ENCODE measurements at places on chromosomes 12 and 14. TPM values are rescaled to one million over a fixed set of nuclear protein-coding genes. Genes with fewer than 3 reads are reported as not detected.

- no peaks in the 10 kb centered on the region for H3K27me3 ChIP-seq
- no peaks in the 10 kb centered on the region for H3K4me1 ChIP-seq
- H3K27ac ChIP-seq, result no peak overlapping the region
- no peak for DNase-seq
Observed at GRCh38 chr12:93029091-93029490, 100.0 kb upstream of the EEA1 start.

DNA sequence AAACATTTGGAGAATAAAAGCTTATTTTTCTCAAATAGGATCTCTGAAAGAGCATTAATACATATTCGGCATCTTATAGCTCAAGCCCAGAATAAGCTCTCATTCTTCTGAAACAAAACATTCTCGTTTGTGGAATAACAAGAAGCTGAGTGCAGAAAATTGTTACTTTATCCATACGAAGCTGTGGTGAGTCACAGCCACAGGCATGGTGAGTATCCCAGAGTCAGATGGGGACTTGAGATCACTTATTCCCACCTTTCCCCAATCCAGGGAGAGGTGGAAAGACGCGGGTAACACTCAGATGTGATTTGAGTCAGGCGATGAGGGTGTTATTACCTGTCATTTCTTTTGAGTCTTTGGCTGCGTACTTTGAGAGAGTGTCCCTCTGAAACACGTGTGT lies 214.6 kb upstream of the TMEM132C start:
- H3K27me3 ChIP-seq, result no peaks in the 10 kb centered on the region
- H3K4me1 ChIP-seq, result no peaks in the 10 kb centered on the region
- no peak overlapping the region for H3K4me3 ChIP-seq
- H3K27ac ChIP-seq, result no peak overlapping the region
- H3K36me3 ChIP-seq, result no peaks in the 10 kb centered on the region
- DNase-seq, result no peak

DNA sequence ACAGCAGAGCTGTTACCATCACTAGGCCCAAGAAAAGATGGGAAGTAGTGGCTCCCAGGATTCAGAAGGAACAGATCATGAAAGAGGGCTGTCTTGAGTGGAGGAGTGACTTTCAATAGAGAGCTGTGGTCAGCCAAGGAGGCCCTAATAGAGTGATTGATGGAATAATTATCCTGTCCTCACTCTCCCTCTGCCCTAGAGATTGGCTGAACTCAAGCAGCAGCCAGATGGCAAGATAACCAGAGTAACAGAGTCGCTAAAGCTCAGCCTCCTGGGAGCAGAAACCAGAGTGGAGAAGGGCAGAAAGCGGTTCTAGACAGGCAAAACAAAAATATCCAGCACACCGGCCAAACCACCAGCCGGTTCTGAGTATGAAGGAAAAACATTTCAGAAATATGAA lies 23.1 kb downstream of the GMFB start:
- H3K4me3 ChIP-seq, result no peak overlapping the region
- H3K36me3 ChIP-seq, result no peaks in the 10 kb centered on the region
- no peaks in the 10 kb centered on the region for H3K27me3 ChIP-seq
- no peak overlapping the region for H3K27ac ChIP-seq
- no peaks in the 10 kb centered on the region for H3K4me1 ChIP-seq
- DNase-seq, result no peak

GRCh38 chr12:26149968-26150500 lies 25.2 kb upstream of the BHLHE41 start:
- no peaks in the 10 kb centered on the region for H3K27me3 ChIP-seq
- no peak for DNase-seq
- no peaks in the 10 kb centered on the region for H3K4me1 ChIP-seq
- no peak overlapping the region for H3K4me3 ChIP-seq
- H3K36me3 ChIP-seq, result no peaks in the 10 kb centered on the region

GRCh38 chr14:105391541-105391940 lies 6.8 kb upstream of the TEX22 start:
- DNase-seq, result no peak
- H3K36me3 ChIP-seq, result no peaks in the 10 kb centered on the region

DNA sequence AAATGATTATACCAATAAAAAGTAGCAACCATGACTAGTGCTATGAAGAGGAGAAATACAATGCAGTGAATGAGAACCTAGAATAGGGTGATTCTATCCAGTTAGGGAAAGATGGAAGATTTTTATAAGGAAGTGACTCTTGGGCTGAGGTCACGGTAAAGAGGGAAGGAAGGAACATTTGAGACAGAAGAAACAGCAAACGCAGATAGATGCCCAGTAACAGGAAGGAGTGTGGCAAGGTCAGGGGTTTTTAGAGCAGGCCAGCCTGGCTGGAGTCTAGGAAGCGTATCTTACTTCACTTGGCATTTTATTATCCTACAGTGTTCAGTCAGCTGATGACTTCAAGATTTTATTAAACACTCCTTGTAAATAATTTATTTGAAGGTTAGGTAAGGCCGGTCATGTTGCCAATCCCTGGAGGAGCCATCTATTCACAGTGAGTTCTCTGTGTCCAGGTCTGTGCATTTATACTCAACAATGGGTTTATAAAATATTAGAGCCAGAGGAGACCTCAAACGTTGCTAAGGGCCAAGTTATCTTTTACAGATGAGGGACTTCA lies 170.6 kb downstream of the PRKCH start:
- no peak for DNase-seq
- peaks cover 69% of the 10 kb centered on the region for H3K36me3 ChIP-seq
- H3K4me1 ChIP-seq, result peaks cover 8% of the 10 kb centered on the region
- H3K27ac ChIP-seq, result no peak overlapping the region
- H3K4me3 ChIP-seq, result no peak overlapping the region

DNA sequence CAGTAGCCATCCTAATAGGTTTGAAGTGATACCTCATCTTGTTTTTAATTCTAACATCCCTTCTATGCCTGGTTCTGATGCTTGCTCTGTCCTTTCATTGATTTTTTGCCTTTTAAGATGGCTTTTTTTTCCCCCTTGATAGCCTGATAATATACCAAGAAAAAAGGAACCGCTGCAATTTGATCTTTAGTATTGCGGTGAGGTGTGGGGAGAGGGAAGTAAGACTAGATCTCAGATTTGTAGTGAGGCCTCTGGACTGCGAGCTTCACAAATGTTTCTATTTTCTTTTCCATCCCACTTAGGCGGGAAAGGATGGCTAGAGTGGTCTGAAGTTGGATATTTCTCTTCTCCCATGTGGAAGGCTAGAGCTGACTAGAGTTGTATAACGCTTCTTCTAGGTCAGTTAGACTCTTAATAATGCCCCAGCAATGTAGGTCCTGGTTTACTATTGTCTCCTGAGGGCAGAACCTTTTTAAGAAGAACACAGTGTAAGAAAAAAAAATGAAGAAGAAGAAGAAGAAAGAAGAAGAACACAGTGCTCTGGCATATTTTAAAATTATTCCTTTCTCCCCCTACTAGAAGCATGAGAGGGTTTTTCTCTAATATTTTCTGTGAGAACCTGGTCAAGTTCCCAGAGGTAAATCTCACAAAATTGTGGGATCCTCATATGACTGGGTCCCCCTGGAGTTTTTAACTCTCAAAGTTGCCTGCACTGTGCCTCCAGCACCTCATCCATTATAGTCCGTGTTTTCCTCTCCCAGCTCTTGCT lies 11.9 kb upstream of the KLRB1 start:
- peaks cover 9% of the 10 kb centered on the region for H3K4me1 ChIP-seq
- no peaks in the 10 kb centered on the region for H3K36me3 ChIP-seq
- no peak overlapping the region for H3K4me3 ChIP-seq
- DNase-seq, result no peak

DNA sequence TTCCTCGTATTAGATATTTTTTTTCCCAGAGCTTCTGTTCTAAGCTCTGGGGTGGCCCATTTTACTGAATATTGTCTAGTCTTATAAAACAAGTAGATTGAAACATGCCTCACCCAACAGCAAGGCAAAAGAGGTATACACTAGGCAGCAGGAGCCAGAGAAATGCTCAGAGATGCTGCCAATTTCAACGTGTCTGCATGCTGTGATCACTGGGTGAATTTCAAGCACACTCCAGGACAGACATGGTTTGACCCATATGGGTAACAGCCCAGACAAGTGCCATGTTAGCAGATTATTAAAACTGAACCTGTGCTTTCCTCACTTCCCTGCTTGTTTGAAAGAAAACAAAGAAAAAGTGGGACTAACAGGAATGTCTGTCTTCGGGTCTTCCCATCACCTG lies 321.3 kb downstream of the MED13L start:
- peaks cover 8% of the 10 kb centered on the region for H3K4me1 ChIP-seq
- H3K36me3 ChIP-seq, result peaks cover 20% of the 10 kb centered on the region
- H3K27ac ChIP-seq, result no peak overlapping the region
- no peak for DNase-seq
- H3K27me3 ChIP-seq, result no peaks in the 10 kb centered on the region
- no peak overlapping the region for H3K4me3 ChIP-seq

GRCh38 chr14:78700236-78700635 lies 530.1 kb downstream of the NRXN3 start:
- H3K36me3 ChIP-seq, result no peaks in the 10 kb centered on the region
- no peak overlapping the region for H3K4me3 ChIP-seq
- no peak for DNase-seq
- H3K27ac ChIP-seq, result no peak overlapping the region

DNA sequence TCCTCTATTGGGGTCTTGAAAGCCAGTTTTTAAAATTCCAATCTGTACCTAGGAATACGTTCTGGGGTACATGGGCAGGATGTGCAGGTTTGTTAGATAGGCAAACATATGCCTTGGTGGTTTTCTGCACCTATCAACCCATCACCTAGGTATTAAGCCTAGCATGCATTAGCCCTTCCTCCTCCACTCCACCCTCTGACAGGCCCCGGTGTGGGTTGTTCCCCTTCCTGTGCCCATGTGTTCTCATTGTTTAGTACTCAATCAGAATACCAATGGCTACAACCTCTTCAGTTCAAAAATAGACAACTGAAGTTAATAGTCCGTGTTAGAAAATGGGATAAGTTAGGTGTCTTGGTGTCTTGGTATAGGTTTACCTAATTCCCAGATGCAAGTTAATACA lies 3.4 kb downstream of the NTS start:
- DNase-seq, result no peak
- no peaks in the 10 kb centered on the region for H3K4me1 ChIP-seq
- H3K27me3 ChIP-seq, result no peaks in the 10 kb centered on the region
- no peak overlapping the region for H3K27ac ChIP-seq
- H3K4me3 ChIP-seq, result no peak overlapping the region

GRCh38 chr14:100440758-100441203 lies 117.6 kb downstream of the SLC25A47 start:
- H3K4me3 ChIP-seq, result no peak overlapping the region
- no peaks in the 10 kb centered on the region for H3K4me1 ChIP-seq
- no peak for DNase-seq
- H3K27ac ChIP-seq, result no peak overlapping the region

DNA sequence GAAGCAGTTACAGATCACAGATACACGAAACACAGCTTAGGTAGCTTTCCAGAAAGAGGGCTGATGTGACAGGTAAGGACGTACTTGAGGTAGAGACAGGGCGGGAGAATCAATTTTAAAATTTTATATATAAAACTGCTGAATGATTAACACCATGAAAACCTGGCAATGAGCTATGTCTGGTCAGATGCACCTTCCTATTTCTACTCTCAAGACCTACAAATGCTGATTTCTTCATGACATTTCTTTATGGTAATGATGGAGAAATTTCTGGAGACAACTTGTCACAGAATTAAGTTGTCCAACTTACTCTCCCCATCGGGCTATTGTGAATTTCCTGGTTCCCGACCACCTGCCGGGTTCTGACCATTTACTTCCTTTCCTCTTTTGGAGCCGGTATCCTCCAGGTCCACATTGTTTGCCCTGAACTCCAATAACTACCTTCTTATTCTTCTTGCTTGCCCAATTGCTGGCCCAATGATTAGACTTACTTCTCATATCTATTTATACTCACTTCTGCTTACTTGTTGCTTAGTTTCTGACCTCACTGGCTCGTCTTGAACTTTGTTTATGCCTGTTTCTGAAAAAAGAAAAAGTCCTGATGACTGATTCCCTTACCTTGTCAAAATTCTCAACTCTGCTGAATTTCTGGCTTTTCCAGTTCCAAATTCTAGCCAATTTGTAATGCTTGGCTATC lies 12.8 kb upstream of the ATP2B1 start:
- H3K4me3 ChIP-seq, result no peak overlapping the region
- DNase-seq, result no peak
- no peaks in the 10 kb centered on the region for H3K27me3 ChIP-seq
- H3K36me3 ChIP-seq, result no peaks in the 10 kb centered on the region
- peak overlapping the region; percentile 57 for H3K27ac ChIP-seq

GRCh38 chr12:98803468-98804209 lies 158.5 kb downstream of the APAF1 start:
- H3K4me3 ChIP-seq, result no peak overlapping the region
- H3K4me1 ChIP-seq, result no peaks in the 10 kb centered on the region
- H3K36me3 ChIP-seq, result no peaks in the 10 kb centered on the region
- DNase-seq, result no peak

DNA sequence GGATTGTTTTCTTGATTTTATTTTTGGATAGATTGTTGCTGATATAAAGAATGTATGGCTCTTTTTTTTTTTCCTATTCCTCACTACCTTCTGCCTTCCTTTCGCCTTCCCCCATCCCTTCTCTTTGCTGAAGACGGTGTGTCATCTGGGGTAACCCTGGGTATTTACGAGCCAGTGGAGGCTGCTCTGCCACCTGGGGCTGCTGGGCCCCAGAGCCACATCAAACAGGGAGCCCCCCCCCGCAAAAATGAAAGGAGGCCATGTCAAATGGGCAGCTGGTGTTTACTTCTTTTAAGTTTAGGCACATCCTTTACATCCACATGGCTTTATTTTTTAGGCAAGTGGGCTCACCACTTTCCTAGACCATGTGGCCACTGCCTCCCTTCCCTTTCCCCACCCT lies 25.4 kb downstream of the CHST11 start:
- DNase-seq, result peak; percentile 46
- peaks cover 85% of the 10 kb centered on the region for H3K4me1 ChIP-seq
- H3K4me3 ChIP-seq, result no peak overlapping the region
- no peak overlapping the region for H3K27ac ChIP-seq
- no peaks in the 10 kb centered on the region for H3K27me3 ChIP-seq

DNA sequence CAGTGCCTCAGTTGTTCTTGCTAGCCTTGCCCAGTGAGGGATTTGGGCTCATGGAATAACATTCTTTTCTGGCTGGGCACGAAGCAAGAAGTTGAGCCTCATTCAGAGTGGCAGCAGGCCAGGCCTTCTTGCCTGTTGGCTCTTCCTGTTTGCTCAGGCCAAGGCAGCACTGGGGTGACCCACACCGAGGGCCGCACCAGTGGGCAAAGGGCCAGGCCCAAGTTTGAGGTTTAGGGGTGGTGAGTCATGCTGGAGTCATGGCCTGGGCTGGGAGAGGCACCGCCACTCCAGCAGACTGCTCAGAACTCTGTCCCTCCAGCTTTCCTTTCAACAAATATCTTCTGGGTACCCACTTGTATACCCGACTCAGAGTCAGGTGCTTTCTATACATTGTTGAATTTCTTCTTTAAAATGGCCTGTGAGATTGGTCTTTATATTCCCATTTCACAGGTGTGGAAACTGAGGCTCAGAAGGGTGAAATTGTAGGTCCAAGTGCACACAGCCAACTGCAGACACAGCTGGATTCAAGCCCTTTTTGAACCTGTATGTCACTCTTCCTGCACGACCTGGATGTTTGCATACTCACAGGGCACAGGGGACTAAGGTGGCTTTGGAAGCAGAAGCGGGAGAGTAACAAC lies 279.4 kb downstream of the FOXN3 start:
- no peaks in the 10 kb centered on the region for H3K4me1 ChIP-seq
- H3K27ac ChIP-seq, result no peak overlapping the region
- no peak overlapping the region for H3K4me3 ChIP-seq

The NTF3 gene
- not detected for total RNA-seq

The GLIPR1 gene
- total RNA-seq, result 106 TPM

The RHOJ gene
- total RNA-seq, result not detected

The INSM2 gene
- not detected for total RNA-seq

The ATP23 gene
- 6.3 TPM for total RNA-seq

The MLEC gene
- total RNA-seq, result 47.4 TPM

The RPGRIP1 gene
- total RNA-seq, result 0.85 TPM
